ENCODE measurements at places on chromosomes 12 and 14.
A peak's percentile ranks its signal among the peaks of the same experiment; 100 is the strongest.

- no peak for DNase-seq
These were observed 1.5 kb upstream of the ULK1 start for GRCh38 chr12:131892711-131893604.

DNA sequence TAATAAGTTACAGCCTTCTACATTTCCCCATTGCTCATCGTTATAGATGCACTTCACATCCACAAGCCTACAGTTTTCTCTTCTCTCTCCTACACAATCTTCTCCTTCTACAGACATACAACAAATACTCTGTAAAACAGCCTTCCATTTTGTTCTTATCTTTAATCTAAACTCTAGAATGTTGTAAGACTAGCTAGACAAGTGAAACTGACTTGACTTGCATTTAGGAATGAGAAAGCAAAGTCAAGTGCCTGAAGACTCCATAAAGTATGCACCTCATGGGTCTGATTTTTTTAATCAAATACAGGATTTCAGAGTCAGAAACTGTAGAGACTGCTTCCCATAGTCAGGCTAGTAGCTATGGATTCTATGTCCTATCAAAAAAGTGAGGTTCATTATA, 190.3 kb downstream of the KLHL28 start:
- DNase-seq, result no peak

- no peak for DNase-seq
These were observed 125.0 kb upstream of the FUT8 start for GRCh38 chr14:65287264-65288131.

DNA sequence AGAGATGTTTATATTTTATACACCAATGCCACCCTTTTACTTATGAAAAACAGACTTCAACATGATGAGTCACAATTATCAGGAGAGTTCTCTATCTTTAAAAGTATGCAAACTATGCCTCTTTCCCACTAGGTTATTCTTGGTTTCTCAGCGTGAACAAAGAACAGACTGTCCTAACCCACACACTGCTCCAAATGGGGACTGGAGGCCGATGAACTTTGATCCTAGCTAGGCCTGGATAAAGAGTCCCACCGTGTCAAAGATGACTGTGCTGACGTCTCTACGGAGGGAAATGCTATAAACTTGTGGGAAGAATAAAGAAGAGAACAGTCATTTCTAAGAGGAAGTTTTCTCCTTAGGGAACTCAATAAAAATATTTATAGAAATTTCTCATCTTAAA, 160.1 kb downstream of the EPS8 start:
- peak; percentile 59 for DNase-seq

- DNase-seq, result no peak
These were observed 525.8 kb upstream of the FBXO33 start for GRCh38 chr14:39957987-39958386.

DNA sequence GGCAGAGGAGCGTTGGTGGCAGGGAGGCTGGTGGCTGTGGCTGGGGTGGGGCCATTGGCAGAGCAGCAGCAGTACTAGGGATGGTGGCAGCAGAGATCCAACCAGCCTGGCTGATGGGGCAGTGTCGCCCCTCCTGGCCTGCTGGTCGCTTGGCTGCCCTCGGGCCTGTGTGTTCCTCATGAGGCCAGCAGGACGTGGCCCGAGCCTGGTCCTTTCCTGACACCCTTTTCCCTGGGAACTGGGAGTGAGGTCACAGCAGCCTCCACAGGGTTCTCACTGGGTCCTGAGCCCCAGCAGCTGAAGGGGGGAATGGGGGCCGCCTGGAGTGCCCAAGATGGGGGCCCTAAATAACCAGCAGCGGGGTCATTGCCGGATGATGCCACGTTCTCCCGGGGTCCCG, 46.1 kb downstream of the KIF26A start:
- DNase-seq, result no peak

DNA sequence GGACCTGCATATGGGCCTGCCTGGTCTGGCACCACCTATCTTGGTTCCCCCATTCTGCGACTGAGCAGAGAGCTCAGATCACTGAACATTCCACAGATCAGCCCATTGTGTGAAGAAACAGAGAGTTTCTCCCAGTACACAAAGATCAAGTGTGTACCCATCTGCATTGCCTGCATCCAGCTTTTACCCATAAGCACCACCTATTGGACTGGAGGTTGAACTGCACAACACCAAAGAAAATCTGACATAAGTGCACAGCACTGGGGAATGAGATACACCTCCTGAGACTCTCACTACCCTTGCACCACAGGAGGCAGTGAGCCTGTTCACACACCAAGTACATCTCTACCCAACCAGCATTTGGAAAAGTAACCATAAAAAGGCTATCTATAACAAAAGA, 362.6 kb upstream of the CLEC14A start:
- DNase-seq, result no peak
